ENCODE measurements at places on chromosomes 2 and 18.

DNA sequence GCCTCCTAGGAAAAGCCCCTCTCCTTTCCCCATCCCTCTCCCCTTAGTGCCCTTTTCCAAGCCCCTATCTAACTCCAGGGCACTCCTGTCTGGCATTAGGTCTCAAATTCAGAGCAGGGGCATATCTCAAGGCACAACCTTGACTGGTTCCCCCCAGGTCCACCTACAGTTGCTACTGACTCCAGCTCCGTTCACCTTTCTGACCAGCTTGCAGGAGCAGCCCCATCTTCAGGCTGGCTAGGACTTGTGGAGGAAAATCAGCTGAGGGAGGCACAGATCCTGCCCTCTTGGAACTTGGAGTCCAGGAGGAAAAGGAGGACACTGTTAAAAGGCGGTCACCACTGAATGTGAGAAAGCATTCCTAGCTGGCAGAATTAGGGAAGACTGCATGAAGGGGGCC is 152.4 kb downstream of the ZFP36L2 start:
- peaks cover 18% of the 10 kb centered on the region for H3K27me3 ChIP-seq
- no peaks in the 10 kb centered on the region for H3K36me3 ChIP-seq
- no peaks in the 10 kb centered on the region for H3K4me1 ChIP-seq
- peak; percentile 18 for DNase-seq
- no peak overlapping the region for H3K27ac ChIP-seq

- no peak overlapping the region for H3K27ac ChIP-seq
- no peak for DNase-seq
- H3K27me3 ChIP-seq, result no peaks in the 10 kb centered on the region
These were observed 458.6 kb downstream of the KCNJ3 start for GRCh38 chr2:155157065-155157464.

GRCh38 chr2:117968722-117969121 is 45.1 kb downstream of the CCDC93 start:
- H3K4me1 ChIP-seq, result no peaks in the 10 kb centered on the region
- H3K27me3 ChIP-seq, result no peaks in the 10 kb centered on the region
- no peak overlapping the region for H3K4me3 ChIP-seq
- no peak overlapping the region for H3K27ac ChIP-seq
- no peak for DNase-seq

- peak; percentile 39 for DNase-seq
- peak overlapping the region; percentile 94 for H3K27ac ChIP-seq
- peaks cover 57% of the 10 kb centered on the region for H3K4me1 ChIP-seq
- H3K4me3 ChIP-seq, result peak overlapping the region; percentile 82
- H3K27me3 ChIP-seq, result no peaks in the 10 kb centered on the region
These were observed 36.4 kb downstream of the TSHZ1 start for GRCh38 chr18:75246721-75247610.

- no peak for DNase-seq
These were observed 702 bp downstream of the LMAN1 start for GRCh38 chr18:59358414-59358711.

DNA sequence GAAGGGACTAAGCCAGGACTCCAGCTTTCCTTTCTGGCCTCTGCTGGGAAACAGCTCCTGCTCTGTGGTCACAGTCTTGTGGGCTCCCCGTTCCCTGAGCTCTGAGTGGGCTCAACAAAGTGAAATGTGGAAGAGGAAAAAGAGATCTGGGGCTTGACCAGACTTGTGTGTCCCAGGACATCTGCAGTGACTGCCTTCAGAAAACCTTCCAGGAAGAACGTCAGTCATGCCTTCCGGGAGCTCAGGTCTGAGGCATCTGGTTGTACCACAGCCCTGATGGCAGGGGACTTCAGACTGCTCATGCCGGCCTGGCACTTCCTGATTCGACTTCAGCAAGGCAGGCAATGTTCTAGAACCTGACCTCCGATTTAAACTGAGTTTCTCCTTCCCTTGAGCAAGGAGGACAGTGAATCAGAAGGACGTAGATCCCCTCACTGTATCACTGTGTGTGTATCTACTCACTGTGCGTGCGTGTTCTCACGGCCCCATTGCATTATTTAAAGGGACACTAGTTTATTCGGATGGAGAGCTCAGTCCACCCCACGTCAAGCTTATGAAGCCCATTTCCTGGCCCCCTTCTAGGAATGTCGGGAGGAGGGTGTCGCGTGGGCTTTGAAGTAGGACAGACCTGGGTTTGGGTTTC is 548 bp upstream of the FBLN7 start:
- DNase-seq, result peak; percentile 30
- H3K36me3 ChIP-seq, result peaks cover 1% of the 10 kb centered on the region
- H3K27me3 ChIP-seq, result peaks cover 56% of the 10 kb centered on the region
- peak overlapping the region; percentile 50 for H3K4me3 ChIP-seq

DNA sequence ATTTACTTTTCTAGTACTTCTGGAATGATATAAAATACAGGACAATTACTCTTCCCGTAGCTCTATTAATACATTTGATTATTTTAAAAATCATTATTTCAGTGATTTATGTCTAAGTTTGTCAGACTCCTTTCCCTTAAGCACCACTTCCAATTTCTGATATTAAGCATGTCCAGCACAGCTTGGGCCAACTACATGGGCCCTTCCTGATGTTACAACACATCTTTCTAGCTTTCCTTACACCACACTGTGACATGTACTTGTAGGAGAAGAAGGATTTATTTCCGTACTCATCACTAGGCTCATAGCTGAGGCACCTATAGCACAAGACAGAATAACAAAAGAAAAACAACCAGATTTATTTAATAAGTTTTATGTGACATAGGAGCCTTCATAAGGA is 134.8 kb upstream of the HNRNPA3 start:
- H3K27ac ChIP-seq, result no peak overlapping the region
- H3K4me3 ChIP-seq, result no peak overlapping the region
- no peak for DNase-seq
- H3K4me1 ChIP-seq, result no peaks in the 10 kb centered on the region
